ENCODE measurements at places on chromosomes 13 and 19.

DNA sequence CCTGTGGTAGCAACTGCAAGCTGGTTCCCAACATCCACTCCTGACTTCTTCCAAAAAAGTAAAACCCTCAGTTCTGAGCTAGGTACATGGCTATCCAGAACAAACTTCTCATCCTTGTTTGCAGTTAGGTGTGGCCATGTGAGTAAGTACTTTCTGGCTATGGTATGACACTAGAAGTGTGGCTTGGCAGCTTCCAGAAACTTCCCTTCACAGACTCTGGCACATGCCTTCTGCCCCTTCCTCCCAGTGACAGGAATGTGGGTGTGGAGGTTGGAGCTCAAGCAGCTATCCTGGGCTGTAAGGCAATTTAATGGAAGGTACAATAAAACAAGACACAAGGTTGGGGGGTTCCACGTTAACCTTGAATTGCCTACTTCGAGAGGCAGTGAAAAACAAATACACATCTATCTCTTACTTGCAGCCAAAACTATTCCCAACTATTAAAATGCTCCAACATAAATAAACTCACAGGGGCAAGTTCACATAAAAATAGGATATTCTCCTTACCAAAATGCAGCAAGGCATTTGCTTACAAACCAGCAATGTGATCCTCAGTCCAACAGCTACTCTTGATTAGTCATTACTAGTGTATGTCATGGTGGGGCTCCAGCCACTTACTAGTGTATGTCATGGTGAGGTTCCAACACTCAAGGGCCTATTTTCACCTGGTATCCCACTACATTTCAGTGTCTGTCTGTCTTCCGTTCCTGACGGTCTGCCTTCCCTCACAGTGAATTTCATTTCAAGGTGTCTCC is 3.1 kb downstream of the SMG9 start:
- DNase-seq = no peak

DNA sequence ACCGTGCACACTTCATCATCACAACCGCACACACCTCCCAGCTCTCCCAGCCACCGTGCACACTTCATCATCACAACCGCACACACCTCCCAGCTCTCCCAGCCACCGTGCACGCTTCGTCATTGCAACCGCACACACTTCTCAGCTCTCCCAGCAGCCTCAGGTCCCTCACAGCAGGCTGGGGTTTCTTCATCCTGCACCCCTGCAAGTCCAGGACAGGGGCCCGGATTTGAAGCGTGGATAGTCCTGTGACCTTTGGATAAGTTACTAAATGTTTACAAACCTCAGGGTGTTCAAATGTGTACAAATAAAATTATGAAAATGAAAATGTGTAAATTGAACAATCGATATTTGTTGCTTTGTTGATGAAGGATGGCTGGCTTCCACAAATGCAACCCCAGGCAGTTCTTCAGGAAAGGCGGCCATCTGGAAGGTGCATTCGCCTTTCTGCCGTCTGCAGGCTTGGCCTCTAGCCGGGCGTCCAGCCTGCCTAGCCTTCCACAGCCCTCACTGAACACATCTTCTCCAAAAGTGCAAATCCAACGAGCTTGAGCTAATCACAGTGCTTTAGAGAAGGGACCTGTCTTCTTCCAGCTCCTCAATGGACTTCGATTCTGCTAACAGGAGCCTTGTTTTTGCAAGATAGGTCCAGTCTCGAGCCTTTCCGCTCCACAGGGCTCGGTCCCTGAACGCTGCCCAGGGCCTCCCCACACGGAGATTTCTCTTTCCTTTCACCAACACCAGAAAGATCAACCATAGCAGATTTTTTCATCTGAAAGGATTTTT is 74.2 kb downstream of the SPACA7 start:
- DNase-seq = no peak

DNA sequence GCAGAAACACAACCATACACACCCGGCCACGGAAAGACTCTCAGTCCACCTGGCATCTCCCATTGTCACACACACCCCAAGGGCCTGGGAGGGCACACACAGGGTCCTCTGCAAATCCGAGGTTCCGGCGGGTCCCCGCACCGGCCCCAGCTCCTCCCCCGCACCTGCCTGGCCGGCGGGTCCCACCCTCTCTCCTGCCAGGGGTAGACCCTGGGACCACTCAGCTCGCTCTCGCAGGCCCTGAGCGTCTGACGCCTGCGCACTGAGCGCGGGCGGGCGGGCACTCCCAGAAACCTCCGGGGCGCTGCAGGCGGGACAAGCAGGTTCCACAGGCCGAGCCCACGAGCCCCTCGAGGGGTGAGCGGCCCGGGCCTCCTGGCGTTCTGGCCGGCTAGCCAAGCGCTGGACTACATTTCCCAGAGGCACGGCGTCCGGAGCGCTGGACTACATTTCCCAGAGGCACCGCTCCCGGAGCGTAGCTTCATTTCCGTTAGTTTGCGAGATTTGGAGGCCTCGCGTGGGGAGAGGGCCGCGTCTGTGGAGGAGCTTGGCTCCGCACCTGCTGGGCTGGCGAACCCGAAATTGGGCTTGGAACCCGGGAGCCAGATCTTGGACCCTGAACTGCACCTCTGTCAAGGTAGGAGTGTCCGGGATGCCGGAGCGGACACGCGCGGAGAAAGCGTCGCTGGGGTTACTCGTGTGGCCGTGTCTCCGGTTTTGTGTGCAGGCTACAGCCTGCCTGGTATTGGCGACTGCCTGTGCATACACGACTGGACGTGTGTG is at the start of gene ZNF420:
Gene ZNF420 (plus strand): TSS at position 500 of the 783 bp plus-strand sequence. CDS start 10,686 bp downstream, outside the sequence.
- DNase-seq = peak; percentile 85

- DNase-seq = no peak
Observed at GRCh38 chr19:7811989-7812388, 18.0 kb upstream of the EVI5L start.

- no peak for DNase-seq
Observed at GRCh38 chr19:56217039-56217949, 15.2 kb downstream of the ZSCAN5C start.

DNA sequence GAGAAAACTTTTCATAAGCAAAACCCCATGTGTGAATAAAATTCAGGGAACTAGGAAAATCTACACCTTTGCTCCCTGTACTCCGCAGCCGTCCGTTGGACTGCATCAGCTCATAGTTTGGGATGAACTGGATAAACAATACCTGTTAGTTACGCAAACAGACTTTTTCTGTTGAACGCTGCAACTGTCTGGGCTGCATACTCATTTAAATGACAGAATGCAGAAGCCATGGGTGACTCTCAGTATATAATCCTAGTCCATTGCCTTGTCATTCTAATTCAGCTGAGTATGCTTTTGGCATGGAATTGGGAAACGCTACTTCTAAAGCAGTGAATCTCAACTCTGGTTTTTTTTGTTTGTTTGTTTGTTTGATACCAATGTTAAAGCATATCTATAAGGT is 151.6 kb downstream of the SLITRK1 start:
- DNase-seq = no peak

DNA sequence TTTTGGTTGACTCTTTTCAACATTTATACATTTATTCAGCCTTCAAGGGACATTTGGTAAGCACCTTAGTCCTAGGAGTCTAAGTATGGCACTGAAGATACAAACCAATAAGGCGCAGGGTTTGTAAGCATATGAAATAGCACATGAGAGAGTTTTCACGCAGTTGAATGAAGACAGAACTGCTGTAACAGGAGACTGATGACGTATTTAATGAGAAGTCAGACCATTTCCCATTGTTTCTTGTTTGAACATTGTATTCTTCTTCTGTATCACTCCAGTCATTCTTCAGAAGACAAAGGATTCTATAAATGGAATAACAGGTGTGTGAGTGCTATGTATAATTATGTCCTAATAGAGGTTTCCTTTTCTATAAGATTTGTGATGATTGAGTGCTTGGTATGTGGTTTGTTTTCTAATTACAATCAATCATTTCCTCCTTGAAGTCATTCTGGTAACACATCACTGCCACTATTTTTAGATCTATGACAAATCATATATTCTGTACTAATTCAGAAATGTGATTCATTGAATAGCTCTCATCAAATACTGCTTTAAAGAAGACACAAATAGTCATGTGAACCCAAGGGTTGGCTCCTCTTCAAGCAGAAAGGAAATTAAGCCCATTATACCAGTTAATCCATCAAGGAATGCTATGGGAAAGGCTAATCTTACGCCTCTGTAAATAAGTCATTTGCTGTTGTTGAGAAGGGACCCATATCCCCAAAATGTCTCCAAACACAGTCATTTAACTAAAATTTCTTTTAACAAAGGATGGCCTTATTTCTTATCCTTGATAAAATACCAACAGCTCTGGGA is 222.8 kb upstream of the NBEA start:
- DNase-seq = no peak

- no peak for DNase-seq
Observed at GRCh38 chr13:34417896-34418295, 524.2 kb upstream of the NBEA start.

- no peak for DNase-seq
Observed at GRCh38 chr19:48405850-48406249, 12.4 kb downstream of the GRIN2D start.

- DNase-seq = peak; percentile 31
Observed at GRCh38 chr19:1295169-1296012, 9.7 kb downstream of the EFNA2 start.

GRCh38 chr19:32702010-32702409 is 10.4 kb downstream of the NUDT19 start:
- no peak for DNase-seq

- DNase-seq = no peak
Observed at GRCh38 chr13:28043224-28043623, 54.7 kb upstream of the URAD start.

DNA sequence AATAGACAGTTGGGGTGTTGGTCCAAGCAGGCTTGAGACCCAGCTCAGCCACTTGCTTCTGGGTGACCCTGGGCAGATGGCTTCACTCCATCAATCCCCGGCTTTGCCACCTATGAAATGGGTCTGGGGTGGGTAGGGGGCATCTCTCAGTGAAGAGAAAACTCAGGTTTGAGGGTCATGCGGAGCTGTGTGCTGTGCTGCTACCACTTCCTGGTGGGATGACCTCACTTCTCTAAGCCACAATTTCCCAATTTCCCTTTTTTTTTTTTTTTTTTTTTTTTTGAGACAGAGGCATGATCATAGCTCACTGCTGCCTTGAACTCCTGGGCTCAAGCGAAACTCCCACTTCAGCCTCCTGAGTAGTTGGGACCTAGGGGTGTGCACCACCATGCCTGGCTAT is 4.6 kb upstream of the PLAUR start:
- DNase-seq = no peak

DNA sequence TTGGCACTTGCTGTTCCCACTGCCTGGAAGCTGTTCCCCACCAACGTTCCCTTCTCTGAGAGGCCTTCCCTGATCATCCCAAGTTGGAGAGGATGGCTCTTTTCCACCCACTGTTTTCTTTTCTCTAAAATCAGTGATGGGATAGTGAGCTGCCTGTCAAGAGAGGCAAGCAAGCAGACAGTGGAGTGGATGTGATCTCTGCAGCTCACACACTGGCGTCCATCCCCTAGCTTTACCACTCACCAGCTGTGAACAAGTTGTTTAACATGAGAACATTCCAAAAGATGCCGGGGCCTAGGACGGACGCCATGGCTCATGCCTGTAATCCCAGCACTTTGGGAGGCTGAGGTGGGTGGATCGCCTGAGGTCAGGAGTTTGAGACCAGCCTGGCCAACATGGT is 28.0 kb upstream of the SEMA6B start:
- no peak for DNase-seq

- DNase-seq = no peak
Observed at GRCh38 chr13:20371825-20372224, 139.7 kb upstream of the GJB6 start.

GRCh38 chr19:4208385-4209094 is 20.8 kb upstream of the EBI3 start:
- no peak for DNase-seq

DNA sequence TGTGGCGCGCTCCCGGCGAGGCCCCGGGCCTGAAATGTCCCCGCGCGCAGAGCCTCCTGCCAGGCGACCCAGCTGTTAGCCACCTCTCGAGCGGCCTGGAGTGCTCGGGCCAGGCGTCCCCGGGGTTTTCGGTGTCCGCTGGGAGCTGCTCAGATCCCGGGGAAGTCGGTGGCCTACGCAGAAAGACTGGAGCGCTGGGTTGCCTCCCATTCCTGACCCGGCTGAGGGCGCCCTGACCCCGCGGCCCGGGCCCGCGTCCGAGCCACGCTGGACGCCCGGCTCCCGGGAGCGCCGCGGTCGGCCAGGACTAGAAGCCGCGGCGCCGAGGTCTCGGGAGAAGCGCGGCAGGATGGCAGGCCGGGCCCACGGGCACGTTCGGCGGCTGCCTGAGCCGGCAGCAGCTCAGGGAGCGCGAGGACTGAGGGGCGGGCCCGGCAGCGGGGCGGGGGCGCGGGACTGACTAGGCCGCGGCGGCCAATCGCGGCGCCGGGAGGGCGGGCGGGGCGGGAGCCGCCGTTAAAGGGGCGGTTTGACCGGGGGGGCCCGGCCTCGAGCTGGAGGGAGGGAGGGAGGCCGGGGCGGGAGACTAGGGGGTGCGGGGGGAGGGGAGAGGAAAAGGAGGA is 1.3 kb upstream of the ZIC2 start:
- peak; percentile 48 for DNase-seq

DNA sequence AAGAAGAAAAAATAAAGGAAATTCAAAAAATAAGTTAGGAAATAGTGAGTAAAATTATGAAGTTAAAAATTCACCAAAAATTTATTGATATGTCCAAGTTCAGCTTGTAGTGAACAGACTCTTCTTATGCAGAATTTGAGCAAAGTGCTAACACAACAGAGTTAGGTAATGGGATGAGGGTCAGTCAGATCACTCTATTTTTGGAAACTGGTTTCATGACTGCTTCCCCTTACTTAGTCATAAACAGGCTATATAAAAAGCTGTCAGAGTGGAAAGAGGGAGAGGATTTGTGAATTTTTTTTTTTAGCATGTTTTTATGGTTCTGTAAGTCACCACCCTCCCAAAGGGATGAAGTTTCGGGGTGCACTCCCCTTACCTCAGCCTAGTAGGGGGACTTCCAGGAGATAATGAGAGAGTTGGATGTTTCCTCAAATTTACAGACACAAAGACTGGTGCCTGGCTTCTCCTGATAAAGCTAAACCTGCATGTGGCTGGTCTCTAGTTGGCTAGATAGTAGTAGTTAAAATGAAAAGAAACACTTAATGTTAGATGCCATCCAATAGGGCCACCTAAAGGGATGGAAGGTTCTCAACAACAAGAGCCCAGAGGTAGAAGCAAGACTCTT is 4.5 kb downstream of the CPB2 start:
- DNase-seq = no peak
